Type B pancreatic cell (in vitro differentiated cells): ENCODE measurements at places on chromosomes 12 and 14.

GRCh38 chr12:92193846-92194245, 48.2 kb upstream of the BTG1 start:
- H3K27ac ChIP-seq, result no peak overlapping the region
- no peaks in the 10 kb centered on the region for H3K36me3 ChIP-seq

DNA sequence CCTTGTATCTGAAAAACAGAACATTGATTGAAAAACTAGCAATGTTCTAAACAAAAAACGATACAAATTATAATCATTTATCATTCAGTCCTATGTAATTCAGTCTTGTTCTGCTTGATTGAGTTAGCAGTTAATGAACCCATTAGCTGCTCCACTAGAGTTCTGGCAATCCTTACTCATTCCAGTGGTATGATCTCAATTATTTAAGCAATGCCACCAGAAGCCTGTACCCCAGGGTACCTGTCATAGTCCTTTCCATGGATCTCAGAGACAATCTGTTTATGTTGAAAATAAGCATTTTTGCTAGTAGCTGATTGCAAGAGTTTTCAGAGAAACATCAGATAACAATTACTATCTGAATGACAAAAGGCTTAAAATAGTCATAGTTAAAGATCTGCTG, 115.9 kb downstream of the UNC79 start:
- H3K4me1 ChIP-seq, result no peaks in the 10 kb centered on the region
- no peak for DNase-seq
- no peaks in the 10 kb centered on the region for H3K36me3 ChIP-seq
- no peak overlapping the region for H3K27ac ChIP-seq

- H3K27ac ChIP-seq, result no peak overlapping the region
- no peaks in the 10 kb centered on the region for H3K27me3 ChIP-seq
- DNase-seq, result no peak
- H3K4me1 ChIP-seq, result peaks cover 5% of the 10 kb centered on the region
- no peak overlapping the region for H3K4me3 ChIP-seq
Observed at GRCh38 chr12:68317047-68317667, 15.0 kb downstream of the MDM1 start.

GRCh38 chr14:95507701-95508103, 8.7 kb downstream of the SYNE3 start:
- DNase-seq, result no peak
- H3K4me3 ChIP-seq, result no peak overlapping the region
- H3K36me3 ChIP-seq, result no peaks in the 10 kb centered on the region
- peaks cover 21% of the 10 kb centered on the region for H3K27me3 ChIP-seq
- peaks cover 4% of the 10 kb centered on the region for H3K4me1 ChIP-seq

- H3K27ac ChIP-seq, result no peak overlapping the region
- no peak for DNase-seq
- peaks cover 3% of the 10 kb centered on the region for H3K27me3 ChIP-seq
- H3K4me1 ChIP-seq, result no peaks in the 10 kb centered on the region
- no peaks in the 10 kb centered on the region for H3K36me3 ChIP-seq
- no peak overlapping the region for H3K4me3 ChIP-seq
Observed at GRCh38 chr12:46855760-46856159, 30.0 kb upstream of the SLC38A4 start.

GRCh38 chr12:123952037-123952436, 20.6 kb downstream of the CCDC92 start:
- peaks cover 35% of the 10 kb centered on the region for H3K4me1 ChIP-seq
- H3K27me3 ChIP-seq, result no peaks in the 10 kb centered on the region
- DNase-seq, result no peak
- no peak overlapping the region for H3K27ac ChIP-seq
- H3K36me3 ChIP-seq, result no peaks in the 10 kb centered on the region
- no peak overlapping the region for H3K4me3 ChIP-seq

DNA sequence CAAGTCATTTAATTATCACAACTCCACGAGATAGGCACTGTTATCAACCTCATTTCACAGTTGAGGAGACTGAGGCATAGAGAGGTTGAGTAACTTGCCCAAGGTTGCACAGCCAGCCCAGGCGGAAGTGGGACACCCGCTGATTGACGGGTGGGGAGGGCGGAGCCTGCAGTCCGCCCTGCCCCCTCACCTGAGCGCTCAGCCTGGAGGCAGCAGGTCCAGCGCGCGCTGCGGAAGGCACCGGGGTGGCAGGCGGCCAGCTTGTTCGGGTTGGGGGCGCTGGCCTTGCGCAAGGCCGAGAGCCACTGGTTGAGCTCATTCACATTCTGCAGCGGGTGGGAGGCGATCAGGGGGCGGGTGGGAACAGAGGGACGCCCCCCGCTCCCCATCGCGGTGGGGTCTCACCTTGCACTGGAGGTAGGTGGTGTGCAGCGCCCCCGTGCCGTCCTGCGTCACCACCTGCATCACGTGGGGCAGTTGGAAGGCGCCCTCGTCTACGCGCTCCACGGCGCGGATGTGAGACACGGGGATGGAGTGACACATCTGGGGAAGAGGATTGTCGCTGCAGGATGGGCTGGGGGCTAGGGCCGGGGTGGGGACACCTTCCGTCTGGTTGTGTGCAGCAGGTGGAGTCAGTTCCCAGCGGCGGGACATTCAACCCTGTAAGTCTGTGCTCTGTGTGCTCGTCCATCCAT, 31.7 kb downstream of the RASAL1 start:
- H3K36me3 ChIP-seq, result no peaks in the 10 kb centered on the region
- no peaks in the 10 kb centered on the region for H3K4me1 ChIP-seq
- peaks cover 44% of the 10 kb centered on the region for H3K27me3 ChIP-seq
- DNase-seq, result no peak
